Endothelial cell of umbilical vein (primary cell): ENCODE measurements at places on chromosomes 11 and 22. TPM values are rescaled to one million over a fixed set of nuclear protein-coding genes. Genes with fewer than 3 reads are reported as not detected.

The CD3E gene
- not detected in 2 replicates for total RNA-seq

- DNase-seq, result no peak
These were observed 345.4 kb upstream of the KIRREL3 start for GRCh38 chr11:127345819-127346459.

The PLA2G6 gene
- 10.3 and 11.1 TPM in 2 replicates for total RNA-seq

The TRPC6 gene
- not detected in 2 replicates for total RNA-seq

DNA sequence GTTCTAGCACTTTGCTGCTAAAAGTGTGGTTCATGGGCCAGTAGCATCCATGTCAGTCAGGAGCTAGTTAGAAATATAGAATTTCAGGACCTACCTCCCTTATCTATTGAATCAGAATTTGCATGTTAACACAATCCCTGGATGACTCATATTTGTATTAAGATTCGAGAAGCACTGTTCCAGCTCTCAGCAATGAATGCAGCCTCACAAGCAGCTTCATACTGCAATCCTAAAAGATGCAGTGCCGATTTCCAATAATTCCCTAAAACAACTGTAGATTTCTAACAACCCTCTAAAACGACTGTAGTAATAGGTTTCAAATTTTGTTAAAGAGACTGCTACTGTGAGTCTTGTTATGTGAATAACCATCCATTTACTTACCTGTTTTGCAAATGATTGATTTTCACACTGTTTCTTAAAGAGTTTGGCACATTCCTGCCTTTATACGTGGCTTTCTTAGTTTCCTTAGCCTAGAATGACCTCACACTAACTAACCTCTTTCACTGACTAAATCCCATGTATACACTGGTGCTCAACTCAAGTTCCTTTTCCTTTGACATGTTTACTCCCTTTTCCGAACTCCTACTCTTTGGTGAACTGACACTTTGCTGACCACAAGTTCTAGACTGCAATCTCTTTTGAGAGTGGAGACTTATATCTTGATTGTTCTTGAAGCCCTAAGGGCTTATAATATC is 511.8 kb downstream of the METTL15 start:
- DNase-seq, result peak; percentile 52
